Stimulated activated CD8-positive, alpha-beta memory T cell treated with anti-CD3 and anti-CD28 coated beads, Interleukin-4, amount 100 ng/mL, for 1 hour (primary cell): ENCODE measurements at places on chromosomes 7 and 10.

DNA sequence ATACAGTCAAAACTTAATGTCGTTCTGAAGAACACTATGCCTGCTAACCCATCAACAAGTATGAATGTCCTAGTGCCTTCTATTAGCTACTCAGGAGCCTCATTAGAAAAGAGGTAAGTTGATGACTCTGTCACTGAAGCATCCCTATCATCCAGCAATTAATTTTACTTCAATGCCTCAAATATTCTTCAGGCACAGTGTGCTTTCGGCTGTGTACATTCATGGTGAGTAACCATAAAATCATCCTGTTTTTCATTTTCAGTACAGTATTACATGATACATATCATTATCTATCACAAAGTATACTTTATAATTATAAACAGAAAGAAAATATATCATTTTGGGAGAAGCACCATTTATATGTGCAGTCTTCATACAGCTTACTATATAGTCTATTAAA, 495.5 kb upstream of the ZWINT start:
- no peak for DNase-seq

DNA sequence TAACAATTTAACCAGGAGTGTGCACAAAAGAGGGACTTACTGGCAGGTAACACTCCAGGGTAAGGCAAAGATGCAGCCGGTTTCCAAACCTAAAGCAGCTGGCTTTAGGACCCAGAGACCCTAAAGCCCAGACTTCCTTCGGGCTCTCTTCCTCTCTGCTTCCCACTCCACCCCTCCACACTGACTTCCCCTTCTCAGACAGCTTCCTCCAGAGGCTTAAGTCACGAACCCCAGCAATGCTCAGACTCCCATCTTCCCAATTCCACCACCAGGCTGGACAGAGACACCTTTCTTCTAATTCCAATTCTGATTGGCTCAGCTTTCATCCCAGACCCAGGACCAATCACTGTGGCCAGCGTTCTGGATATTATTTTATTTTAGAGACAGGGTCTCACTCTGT, 24.8 kb downstream of the STYXL1 start:
- no peak for DNase-seq

GRCh38 chr7:133750287-133750686, 376.9 kb upstream of the LRGUK start:
- DNase-seq: no peak

GRCh38 chr10:22986771-22987542, 59.1 kb downstream of the ARMC3 start:
- DNase-seq: no peak

GRCh38 chr10:61937631-61938351, 36.3 kb downstream of the ARID5B start:
- DNase-seq: no peak

DNA sequence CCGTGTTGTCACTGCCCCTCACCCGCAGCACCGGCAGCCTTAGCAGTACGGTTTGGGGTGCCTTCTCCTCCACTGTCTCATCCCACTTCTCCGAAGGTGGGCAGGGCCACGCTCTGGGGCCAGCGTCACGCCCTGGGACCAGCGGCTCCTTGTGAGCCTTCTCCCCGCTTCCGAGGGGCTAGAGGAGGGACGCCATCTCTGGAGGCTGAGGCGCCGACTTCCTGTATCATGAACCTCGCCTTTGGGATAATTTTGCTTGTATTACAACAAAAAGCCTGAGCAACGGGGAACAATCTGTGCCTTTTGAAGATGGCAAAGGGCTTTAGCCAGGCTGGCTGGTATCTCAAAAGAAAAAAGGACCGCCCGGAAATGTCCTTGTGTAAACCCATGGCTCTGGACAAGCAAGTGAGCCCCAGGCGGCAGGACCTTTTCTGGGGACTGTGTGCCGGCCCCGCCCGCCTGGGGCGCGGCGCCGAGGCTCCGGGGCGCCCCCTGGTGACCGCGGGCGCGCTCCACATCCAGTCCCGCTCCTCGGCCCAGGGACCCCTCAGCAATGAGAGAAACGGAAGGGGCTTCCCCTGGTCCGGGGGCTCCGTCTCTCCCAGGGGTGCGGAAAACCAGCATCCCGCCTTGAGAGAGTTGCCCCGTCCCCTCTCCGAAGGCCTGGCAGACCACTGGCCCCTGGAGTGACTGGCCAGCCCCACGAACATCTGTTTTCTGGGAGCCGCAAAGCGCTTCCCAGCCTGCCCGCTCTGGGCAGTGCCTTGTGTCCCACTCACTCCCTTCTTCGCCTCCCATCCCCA, 3.8 kb downstream of the DEPP1 start:
- DNase-seq: no peak

DNA sequence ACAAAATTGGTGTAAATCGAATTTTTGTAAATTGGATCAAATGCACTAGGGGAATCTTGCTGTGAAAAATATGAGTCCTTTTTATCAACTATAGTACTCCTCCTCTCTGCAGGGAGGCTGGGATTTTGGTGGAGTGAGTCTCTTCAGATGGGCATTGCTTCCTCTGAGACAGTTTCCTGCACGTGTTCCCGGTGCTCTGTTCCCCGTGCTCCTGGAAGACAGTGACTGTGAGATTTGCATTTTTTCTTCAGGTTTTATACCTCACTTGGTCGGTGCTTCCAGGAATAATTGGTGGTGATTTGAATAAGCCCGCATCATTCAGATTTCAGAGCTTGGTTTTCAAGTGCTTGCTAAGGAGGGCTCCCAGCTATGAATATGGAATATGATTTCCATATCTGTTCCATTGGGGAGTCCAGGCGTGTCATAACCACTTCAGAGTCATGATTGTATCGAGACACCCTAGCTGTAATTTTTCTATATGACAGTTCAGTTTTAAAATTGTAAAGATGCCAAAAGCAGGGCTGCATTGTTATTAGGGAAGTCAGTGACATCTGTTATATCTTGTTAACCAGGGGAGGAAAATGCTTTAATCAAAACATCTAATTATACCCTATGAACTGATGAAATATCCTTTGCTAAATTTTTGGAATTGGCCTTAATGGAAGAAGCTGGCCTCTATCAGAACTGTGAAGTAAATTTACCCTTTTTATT, 12.3 kb downstream of the AUTS2 start:
- DNase-seq: no peak

DNA sequence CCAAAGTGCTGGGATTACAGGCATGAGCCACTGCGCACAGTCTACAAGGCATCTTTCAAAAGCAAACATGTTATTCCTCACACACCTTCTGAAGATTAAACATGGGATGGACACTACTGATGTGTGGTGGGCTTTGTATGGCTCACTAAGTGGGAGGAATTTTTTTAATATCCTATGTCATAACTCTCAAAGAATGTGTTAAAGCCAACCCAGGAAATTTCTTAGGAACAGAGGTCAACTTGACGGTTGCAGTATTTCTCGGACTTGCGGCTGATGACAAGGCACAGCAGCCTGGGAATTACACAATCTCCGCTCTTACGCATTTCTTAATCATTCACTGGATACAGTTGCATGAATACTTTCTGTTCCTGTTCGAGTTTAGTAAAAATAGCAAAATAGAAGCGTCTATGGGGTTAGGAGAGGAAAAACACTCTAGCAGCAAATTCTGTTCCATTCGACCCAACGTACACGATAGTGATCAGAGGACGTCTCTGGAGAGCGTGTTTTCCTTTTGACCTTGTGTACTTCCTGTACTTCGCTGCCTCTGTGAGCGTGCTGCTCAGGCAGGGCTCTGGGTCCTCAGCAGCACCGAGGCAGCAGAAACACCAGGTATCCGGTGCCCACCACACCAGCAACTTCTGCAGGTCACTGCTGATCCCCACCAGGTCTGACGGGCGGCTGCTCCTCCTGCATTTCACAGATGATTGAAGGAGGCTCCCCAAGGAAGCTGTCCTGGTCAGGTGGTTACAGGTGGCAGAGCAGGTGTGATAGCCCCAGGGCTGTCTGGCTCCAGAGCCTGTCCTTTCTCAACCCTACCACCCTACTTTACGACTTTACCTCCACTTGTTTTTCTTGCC, 26.4 kb upstream of the SRGN start:
- DNase-seq: no peak

- no peak for DNase-seq
Observed at GRCh38 chr10:33111488-33112051, 153.5 kb upstream of the ITGB1 start.

DNA sequence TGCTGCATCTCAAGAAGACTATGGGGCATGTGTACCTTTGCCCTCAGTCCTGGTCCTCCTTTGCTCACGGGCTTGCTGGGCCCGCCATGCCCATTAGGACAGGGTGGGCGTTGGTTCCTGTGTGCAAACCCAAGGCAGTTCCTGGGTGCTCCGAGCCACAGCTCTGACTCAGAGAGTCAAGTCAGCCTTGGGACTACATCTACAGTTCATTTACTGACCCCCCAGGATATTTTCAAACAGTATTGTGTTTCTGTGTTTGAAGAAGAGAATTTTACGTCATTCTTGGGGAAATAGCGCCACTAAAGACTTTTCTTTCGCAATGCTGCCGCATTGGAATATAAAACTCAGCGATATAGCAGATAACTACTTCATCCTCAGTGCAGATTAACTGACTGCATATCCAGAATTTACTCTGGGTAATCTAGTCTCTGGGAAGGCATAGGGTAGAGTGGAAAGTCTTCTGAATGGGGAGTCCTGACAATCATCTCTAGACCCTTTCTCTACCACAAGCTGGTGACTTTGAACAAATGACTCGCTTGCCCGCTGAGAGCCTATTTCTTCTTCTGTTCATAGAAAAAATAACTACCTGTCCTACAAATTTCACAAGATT, 638.9 kb upstream of the FZD8 start:
- DNase-seq: no peak

DNA sequence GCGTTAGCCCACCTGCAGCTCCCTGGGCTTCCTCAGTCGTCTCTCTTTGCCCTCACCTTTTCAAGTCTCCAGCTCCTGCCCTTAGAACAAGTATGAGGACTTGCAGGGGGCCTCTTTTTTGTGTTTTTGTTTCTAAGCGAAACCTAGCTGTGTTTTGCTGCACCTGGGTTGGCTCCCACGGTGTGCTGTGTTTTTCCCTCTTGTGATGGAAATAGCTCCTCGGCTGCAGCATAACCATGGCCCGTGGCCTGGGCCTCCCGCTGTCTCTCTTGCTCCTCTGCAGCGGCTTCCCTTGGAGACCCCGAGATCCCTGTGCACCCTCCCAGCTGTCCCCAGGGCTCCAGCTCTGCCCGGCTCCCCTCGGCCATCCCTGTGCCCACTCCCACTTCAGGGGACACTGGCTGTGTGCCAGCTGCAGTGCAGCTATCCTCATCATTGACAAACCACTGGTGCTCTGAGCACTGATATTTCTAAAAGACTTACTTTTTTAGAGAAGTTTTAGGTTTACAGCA, 75.6 kb upstream of the TCERG1L start:
- no peak for DNase-seq

- DNase-seq: no peak
Observed at GRCh38 chr10:23818484-23818883, 379.6 kb downstream of the OTUD1 start.

GRCh38 chr7:108368466-108368865, 87.8 kb downstream of the NRCAM start:
- no peak for DNase-seq

- no peak for DNase-seq
Observed at GRCh38 chr10:12568391-12569009, 219.2 kb downstream of the CAMK1D start.

DNA sequence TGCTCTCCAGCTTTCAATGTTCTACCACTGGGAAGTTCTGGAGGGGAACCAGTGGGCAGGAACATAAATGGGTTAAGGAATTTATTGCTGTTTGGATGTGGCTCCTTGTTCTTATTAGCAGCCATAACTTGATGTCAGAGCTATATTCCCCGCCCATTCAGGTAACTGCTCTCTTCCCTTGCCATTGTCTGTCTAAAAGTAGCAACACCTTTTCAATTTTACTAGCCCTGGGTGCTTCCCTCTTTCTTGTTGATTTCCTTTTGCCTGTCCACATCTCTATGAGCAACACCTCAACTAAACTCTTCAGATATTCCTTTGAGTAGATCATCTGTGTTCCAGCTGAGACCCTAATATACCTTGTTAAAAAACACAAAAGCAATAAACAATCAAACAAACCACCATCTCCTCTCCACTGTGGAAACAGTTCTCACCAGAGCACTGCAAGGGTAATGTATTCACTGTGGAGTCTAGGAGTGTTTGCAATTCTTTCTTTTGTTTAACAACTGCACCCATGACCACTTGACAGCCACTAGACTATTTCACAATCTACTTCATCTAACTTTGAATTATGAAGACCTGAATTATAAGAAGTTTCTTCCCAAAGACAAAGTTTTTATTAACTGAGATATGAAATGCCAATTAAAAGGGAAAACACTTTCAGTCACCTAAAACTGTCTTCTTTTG, 436.7 kb downstream of the IPMK start:
- no peak for DNase-seq
